ENCODE measurements at places on chromosomes 16 and 17.

GRCh38 chr17:50477976-50478375 is 684 bp upstream of the RSAD1 start:
- no peak for DNase-seq

DNA sequence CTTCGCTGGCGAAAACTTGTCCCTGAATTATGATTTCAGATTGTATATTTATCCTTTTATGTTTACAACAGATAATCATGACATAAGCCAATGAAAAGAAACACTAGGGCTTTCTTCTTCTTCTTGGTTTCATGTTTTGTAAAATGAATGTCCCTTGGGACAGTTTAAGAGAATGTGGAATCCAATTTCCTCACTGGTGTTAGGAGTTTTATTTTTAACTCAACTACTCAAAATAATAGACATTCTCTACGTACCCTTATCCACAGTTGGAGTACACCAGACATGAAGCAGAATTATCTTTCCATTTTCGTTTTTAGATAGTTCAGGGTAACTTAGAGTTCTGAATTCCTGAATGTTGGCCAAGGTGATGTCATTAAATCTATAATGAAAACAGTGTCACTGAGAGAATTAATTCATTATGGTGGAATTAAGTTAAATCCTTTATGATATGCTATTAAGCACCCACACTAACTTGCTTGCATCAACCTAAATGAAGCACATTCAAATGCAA is 43.4 kb downstream of the IRX6 start:
- DNase-seq, result no peak

- peak; percentile 32 for DNase-seq
Measured at GRCh38 chr17:39623356-39623950, 3.3 kb upstream of the PPP1R1B start.

DNA sequence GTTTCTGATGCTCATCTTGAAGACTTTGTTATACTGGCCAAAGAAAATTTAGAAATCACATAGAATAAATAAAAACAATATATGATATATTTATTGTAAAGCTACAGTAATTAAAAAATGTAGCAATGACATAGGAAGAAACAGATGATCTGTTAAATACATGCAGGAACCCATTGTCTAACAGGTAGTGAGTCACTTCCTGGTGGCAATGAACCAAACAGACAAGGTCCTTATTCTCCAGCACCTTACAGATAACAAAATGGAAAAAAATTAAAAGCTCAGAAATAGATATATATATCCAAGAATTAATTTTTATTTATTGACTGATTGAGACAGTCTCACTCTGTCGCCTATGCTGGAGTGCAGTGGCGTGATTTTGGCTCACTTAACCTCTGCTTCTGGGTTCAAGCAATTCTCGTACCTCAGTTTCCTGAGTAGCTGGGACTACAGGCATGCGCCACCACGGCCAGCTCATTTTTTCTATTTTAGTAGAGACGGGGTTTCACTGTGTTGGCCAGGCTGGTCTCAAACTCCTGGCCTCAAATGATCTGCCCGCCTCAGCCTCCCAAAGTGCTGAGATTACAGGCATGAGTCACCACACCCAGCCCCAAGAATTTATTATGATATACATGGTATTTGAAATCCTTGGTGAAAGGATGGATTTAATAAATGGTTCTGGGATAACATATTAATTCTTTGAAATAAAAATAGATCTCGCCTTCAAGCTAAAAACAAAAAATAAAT is 7.5 kb downstream of the NETO2 start:
- DNase-seq, result no peak

DNA sequence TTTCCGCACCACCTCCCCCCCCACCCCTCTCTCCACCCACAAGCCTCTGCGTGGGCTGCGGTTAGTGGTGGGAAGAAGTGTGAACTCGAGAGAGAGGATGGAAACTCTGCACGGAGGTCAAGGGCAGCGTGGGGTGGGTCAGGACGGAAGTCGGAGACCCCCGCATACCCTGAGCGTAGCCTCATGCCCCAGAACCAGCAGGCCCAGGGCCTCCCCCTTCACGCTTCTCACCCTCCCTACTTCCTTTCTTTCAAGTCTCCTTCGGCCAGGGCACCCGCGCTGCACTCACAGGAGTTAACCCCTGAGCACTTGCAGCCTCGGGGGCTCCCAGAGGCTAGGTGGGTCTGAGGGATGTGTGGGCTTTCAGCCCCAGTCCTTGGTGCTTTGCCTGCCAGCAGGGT is 9.2 kb downstream of the TBKBP1 start:
- no peak for DNase-seq

- no peak for DNase-seq
Measured at GRCh38 chr16:4976079-4976478, 17.9 kb downstream of the SEC14L5 start.

DNA sequence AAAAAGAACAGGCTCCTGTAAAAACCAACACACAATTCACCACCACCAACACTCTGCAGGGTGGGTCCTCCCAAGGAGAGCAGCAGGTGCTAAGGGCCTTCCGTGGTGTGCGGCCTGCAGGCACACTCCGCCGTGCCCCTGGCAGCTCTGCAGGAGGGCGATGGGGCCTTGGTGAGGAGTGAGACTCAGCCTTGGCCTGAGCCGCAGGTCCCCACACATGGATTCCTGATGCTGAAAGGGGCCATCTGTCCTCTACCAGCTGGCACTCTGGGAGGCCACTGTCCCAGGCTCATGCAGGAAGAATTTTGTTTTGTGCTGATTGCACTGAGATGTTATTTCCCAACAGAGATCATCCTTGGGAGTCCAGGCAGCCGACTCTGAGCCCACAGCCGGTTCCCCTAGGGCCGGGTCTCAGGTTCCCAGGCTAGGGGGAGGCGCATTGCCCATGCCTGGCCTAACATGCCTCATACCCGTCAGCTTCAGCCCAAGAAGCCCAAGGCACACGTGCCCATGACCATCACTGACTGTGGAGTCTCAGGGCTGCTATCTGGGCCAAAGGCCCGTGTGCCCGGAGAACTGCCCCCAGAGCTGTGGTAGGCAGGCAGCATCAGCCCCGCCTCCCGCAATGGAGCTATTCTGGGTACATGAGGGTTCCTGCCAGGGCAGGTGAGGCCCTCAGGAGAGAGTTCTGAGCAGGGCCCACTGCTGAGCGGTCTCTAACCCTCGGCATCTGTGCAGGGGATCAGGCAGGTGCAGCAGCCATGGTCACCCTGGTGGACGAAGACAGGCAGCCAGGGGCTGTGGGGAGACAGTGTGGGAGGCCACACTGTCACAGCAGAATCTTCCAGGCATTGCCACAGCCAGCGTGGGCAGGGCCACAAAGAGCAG is 97.9 kb upstream of the ZNF469 start:
- no peak for DNase-seq

GRCh38 chr17:50952013-50952412 is 85.9 kb upstream of the TOB1 start:
- no peak for DNase-seq

Measured in Panc1 (cell line).